ENCODE measurements at places on chromosomes 2 and 18. TPM values are rescaled to one million over a fixed set of nuclear protein-coding genes. Genes with fewer than 3 reads are reported as not detected.
A peak's percentile ranks its signal among the peaks of the same experiment; 100 is the strongest.

- no peak for DNase-seq
Observed at GRCh38 chr2:40178971-40179370, 272.9 kb downstream of the SLC8A1 start.

DNA sequence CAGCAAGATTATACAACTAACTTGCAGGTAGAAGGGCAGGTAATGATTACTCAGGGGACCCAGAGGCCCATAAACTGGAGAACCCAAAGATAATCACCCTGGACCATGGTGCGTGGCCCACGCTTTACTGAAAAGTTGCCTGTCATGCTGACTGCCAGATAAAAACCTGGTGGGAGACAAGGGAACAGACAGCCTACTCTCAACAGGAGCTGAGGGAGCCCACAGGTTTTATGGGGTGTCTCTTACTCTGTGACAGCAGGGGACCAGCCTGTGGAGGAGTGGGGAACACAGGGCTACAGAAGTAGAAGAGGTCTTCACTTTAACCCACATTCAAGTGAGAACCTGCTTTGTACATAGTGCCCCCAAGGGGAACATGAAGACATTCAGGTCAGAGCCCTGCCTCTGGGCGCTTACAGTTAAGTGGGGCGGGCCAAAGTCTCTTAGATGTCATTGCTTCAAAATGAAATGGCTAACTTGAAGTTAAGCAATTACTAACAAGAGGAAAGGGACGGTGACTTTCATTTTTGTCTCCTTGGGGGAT, 60.4 kb downstream of the DHRS9 start:
- no peak for DNase-seq

DNA sequence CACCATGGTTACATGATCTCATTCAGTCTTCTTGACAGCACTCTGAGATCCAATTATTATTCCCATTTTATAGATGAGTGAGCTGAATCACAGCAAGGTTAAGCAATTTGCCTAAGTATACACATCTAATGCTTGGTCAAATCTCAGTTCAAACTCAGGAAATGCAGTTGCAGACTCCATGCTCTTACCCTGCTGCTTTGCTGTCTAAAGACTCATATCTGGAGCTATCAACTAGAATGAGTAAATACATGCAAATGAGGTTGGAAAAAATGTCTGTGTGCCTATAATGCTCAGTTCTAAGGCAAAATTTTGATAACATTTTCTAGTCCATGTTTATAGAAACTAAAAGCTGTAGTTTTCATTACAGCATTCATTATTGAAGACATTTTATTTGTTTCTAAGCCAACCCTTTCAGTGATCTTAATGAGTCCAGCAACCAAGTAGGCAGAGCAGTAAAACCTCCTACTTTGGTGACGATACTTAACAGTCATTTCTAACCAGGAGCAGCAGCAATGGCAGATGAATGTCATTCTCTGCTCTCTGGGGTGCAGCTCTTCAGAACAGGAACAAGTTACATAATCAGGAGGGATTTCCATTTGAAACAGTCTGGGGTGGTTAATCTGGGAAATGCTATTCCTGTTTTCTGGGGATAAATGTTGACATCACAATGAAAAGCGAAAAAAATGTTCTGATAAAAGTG, 396.8 kb upstream of the UBE2E3 start:
- DNase-seq, result no peak

DNA sequence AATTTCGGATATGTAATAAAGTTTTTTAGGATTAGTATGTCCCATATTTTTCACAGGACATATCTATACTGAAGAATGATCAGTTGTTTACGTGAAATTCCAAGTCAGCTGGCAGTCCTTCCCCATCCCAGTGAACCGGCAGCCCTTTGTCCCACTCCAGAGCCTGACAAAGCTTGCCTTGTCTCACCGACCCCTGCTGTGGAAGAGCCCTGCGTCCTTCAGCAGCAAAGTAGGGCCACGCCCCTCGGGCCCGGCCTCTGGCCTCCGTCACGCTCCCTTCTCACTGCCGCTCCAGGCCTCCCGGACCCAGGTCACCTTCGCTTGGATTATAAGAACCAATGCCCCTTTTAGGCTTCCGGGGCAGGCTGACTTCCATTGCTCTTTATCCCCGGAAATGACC, 89.8 kb upstream of the TGIF1 start:
- DNase-seq, result no peak

GRCh38 chr2:116716038-116716437, 1098.5 kb upstream of the DDX18 start:
- DNase-seq, result no peak

GRCh38 chr2:17915811-17916518, 37.5 kb downstream of the KCNS3 start:
- no peak for DNase-seq

The ACTG2 gene
- 0.23 TPM for total RNA-seq

The SERPINB5 gene
- not detected for total RNA-seq

The FEV gene
- not detected for total RNA-seq

- peak; percentile 27 for DNase-seq
Observed at GRCh38 chr2:96951125-96951654, 35.2 kb downstream of the FAM178B start.

The CASP8 gene
- total RNA-seq, result 34.8 TPM

GRCh38 chr2:6590442-6590841, 275.3 kb downstream of the CMPK2 start:
- DNase-seq, result no peak

- DNase-seq, result no peak
Observed at GRCh38 chr2:109335631-109336176, 206.7 kb downstream of the SH3RF3 start.

- DNase-seq, result no peak
Observed at GRCh38 chr2:208608122-208608835, 201.7 kb downstream of the PTH2R start.

The PLB1 gene
- total RNA-seq, result 0.80 TPM

The FLACC1 gene
- 0.39 TPM for total RNA-seq

The IL1B gene
- total RNA-seq, result not detected

DNA sequence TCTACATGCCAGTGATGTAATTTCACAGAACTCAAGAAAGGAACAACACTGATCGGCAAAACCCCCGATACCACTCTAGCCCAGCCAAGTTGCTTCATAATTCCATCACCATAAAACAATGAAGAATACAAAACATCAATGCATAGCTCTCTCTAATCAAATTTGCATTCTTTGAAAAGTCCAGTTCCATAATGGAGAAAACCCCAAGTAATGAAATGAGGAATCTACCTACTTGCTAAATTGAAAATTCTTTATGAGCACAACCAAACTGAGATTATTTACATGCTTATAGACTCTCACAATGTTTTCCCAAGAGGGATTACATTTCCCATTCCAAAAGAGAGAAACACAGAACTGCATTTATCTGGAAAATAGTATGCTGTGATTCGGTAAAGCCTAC, 186.5 kb downstream of the NR4A2 start:
- DNase-seq, result no peak

DNA sequence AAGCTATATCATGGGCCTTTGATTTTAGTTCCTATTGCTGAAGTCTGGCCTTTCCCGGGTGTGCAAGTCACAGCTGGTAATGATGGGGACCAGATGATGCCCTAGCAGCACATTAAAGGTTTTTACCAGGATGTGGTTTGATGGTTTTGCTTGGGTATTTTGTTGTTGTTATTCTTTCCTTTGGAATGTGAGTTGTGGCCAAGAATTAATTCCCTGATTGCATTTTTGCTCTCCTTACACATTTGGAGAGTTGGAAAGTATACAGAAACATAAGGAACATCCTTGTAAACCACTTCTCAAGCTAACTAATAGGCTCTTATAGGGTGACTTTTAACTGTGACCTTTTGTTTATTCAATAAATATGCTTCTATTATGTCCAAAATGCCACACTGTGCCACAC, 154.1 kb upstream of the MMADHC start:
- no peak for DNase-seq

The KCMF1 gene
- 163 TPM for total RNA-seq

The DSC3 gene
- 0.23 TPM for total RNA-seq

- DNase-seq, result no peak
Observed at GRCh38 chr2:39664888-39665591, 677 bp upstream of the TMEM178A start.

DNA sequence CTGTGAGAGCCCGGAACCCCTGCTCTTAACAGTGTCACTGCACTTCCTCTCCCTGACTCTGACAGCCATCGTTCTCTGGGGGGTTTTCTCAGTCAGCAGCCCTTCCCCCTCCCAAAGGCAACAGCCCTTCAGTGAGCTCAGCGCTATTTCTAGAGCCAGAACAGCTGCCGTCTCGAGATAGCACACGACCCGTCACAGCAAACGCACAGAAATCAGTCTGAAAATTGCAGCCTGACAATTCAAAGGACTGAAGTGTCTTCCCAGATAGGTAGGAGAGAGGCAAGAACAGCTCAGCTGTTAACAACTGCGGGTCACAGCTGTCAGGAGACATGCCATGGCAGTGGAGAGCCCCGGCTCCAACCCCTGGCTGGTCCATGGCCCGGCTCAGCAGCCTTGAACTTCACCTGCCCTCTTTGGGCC, 45.4 kb downstream of the ST8SIA5 start:
- no peak for DNase-seq

DNA sequence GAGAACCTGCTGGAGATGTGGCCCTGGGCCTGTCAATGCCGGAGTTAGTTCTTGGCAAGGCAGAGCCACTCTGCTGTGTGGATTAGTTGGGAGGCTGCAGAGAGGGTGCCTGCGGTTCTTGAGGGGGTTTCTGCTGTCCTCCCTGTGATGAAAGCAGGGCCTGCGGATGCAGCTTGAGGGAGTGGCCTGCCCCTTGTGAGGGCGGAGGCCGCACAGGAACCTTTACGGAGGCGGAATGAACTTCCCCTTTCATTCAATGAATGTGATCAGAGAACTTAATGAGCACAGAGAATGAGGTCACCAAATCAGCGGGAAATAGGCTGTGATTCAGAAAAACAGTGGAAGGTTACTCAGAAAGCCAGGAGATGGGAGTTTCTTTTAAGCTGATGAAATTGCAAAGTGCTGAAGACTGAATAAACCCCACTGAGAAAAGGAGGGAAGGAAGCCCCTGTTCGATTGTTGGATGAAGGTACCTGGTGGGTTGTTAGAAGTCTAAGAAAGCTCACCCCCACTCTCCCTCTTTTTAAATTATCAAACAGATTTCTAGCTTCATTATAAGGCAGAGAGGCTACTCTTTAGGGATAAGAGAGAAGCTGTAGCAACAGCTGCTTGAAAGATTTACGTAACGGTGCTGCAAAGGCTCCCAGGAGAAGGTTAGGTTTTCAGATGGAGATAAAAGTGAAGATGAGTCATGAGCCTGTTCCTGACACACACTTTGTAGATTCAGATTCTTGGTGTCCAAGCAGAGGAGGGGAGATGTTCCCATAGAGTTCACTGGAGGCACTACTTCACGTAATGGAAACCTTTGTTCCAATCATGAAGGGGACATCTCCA, 47.4 kb downstream of the VWA3B start:
- DNase-seq, result no peak

The ITGA4 gene
- total RNA-seq, result 0.36 TPM

The RND3 gene
- total RNA-seq, result 45.3 TPM

GRCh38 chr2:170503971-170504809, 210.9 kb upstream of the SP5 start:
- no peak for DNase-seq

- DNase-seq, result no peak
Observed at GRCh38 chr2:235055891-235056516, 104.2 kb downstream of the SH3BP4 start.

The SERPINB11 gene
- not detected for total RNA-seq

The ABCG8 gene
- total RNA-seq, result 0.03 TPM

DNA sequence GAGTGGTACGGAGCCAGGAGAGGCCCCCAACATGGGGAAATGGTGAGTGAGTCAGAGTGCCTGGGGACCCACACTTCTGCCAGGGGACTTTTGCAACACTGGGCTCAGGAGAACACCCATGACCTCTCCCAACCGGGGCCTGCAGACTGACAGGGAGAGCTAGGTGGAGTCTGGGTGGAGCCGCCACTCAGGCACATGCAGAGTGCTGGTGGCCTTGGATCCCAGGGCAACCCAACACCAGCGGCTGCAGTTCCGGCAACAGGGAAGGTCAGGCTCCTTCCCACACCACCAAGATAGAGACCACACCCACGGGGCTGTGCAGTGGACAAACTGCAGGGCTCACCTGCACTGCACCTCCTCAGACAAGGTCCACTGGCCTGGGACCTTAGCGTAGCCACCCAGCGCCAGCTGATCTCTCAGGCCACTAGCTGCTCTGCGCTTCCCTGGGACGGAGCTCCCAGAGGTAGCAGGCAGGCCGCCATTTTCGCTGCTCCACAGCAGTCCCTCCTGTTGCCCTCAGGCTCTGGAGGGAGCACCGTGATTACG, 99.0 kb downstream of the EFEMP1 start:
- DNase-seq, result no peak

The SOWAHC gene
- total RNA-seq, result 23.4 TPM

The UGT1A4 gene
- not detected for total RNA-seq

DNA sequence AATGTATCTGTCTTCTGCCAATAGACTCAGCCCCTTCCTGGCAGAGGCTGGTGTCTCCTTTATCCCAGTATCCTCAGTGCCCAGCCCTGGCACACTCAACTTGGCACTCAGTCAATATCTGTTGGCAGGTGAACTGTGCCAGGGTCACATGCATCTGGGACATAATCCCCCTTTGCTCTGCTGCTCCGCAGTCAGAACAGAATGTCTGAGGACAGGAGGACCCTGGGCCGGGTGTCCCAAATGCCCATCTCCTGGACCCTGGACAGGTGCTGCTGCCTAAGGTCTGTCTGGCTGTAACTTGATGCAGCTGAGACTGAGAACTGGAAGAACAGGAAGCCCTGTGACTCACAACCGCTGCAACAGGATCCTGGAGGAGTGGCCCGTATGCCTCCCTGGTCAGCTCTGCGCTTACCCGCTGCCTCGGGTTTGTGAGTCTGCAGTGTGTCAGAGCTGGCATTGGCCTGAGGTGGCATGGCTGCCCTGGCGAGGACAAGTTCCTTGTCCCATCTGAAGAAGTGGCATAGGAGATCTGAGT, 11.4 kb downstream of the HK2 start:
- peak; percentile 88 for DNase-seq

The CFC1 gene
- total RNA-seq, result not detected

DNA sequence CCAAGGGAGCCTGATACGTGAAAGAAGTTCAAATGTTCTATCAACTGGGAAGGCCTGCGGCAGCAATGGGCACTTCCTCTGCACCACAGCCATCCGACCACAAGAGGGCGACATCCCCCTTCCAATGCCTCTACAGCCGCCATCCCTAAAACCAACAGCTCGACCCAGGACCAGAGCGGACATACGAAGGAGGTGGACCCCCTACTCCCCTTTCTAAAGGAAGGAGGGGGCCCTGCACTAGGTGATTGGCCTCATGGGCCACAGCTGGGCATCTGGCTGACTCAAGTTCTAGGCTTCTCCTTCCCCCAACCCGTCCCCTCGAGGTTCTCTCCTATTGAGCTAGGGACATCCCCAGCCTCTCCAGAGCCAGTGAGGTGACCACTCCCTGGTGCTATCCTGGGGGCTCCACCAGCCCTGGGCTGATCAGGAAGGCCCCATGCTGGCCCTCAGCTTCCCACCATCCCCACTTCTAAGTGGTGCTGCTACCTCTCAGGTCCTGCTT, 217.2 kb downstream of the TNS1 start:
- peak; percentile 54 for DNase-seq

All from Panc1 (cell line).